ENCODE measurements at places on chromosomes 7 and 10.

- DNase-seq, result no peak
Measured at GRCh38 chr7:2544541-2545188, 10.7 kb downstream of the BRAT1 start.

DNA sequence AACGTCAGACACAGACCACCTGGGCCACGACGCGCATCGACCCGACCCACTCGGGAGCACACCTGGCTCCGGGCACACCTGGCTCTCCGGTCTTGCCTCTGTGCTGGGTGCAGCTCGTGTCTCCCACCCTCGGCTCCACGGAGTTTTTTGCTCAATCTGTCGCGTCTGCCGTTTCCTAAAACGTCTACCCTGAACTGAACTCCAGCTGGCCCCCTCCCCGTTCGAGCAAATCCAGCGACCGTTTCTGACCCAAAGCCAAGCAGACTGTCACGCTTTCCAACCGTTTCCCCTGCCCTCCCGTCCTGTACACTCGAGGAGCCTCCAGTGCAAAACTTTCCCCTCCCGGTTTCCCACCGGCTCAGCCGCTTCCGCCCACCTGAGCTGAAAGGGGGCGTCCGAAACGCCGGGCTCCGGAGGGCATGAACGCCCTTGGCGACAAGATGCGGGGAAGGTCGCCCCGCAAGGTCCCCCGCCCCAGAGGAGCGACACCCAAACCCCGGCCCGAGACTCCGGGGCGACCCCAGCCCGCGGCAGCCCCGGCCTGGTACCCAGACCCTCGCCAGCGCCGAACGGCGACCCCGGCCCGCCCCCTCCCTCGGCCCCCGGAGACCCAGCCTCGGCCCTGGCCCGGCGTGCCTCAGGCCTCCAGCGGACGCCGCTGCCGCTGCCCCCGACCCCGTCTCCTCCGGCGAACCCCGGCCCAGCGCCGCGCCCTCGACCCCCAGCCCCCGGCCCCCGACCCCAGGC lies 557 bp downstream of the CYTH3 start:
- DNase-seq, result no peak

- no peak for DNase-seq
Measured at GRCh38 chr7:159238541-159238940, 93.9 kb upstream of the VIPR2 start.

DNA sequence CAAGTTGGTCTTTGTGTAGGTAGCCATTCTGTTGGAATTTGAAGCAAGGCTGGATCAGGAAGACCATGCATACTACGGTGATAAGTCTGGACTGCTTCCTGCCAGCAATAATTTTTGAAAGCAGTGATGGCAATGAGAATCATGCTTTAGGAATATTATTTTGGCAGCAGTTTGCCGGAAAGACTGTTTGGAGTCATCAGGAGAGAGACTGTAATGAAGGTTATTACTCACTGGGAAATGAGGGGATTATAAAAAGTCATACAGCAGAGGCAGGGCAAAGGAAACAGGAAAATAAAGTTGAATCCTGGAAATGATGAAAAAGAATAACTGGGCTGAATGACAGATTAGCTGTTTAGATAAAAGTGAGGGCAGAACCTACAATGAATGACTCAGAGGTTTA lies 1136.8 kb upstream of the AUTS2 start:
- no peak for DNase-seq

GRCh38 chr7:108345710-108346336 lies 110.4 kb downstream of the NRCAM start:
- no peak for DNase-seq

DNA sequence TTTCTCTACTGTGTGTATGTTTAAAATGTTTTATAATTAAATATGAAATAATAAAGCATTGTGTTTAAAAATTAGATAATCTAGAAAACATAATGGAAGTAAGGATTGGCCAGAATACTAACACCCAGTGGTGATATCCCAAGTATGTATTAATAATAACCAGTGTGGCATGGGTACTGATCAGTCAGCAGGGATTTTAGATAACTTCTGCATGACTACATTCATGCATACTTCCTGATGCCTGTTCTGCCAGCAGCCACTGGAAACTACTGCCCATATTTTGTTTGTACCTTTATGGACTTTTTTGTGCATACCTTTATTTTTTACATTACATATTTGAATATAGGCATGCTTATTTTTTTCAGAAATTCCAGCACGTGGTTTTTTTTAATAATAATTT lies 156.6 kb upstream of the TMEM196 start:
- no peak for DNase-seq

DNA sequence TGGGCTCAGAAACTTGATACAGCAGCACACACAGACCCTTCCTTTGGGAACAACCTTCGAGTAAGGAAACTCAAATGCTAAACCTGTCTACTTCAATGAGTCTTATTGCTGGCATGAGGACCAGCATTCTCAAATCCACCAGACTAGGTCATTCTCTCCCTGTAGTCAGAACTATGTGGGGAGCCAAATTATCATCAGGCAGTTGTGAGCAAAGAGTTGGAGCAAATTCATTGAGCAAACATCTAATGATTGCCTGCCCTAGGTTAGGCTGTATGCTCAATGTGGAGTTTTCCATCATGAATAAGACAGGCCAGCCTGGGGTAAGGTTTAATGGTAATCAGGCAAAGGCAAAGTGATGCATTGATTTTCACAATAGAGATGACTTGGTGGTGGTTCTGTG lies 3.6 kb downstream of the EPDR1 start:
- no peak for DNase-seq

DNA sequence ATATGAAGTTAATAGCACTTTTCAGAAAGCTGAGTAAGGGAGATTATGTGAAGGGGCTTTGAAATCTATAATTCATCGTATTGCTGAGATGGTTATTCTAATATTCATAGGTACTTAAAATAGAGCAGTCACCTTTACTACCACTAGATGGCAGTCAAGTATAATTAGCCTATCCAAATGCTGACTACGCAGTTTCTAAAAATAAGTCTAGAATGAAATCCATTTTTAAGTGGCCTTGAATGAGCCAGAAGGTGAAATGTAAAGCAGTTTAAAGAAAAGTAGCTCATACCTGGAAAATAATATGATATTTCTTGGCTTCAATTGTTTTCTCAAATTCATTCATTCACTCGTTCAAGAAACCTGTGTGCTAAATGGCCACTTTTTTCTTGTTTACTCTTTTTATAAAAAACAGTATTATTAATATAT lies 1277.1 kb downstream of the GATA3 start:
- DNase-seq, result peak; percentile 53

DNA sequence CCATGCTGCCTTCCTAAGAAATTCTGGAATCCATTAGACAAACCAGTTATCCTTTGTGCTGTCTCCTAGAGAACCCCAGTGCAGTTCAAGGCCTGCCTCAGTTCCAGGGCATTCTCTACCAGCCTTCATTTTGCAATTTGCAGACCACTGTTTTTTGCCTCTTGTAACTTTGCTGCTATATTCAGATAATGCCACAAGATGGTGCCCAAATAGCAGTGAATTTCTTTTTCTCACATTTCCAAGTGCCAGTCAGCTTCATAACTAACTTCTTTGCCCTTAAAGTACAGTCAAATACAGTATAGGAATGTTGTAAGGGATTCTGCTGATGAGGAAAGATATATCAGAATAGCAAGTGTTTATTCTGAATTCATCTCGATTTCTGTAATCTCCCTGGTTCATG lies 25.2 kb downstream of the LOXL4 start:
- peak; percentile 37 for DNase-seq

DNA sequence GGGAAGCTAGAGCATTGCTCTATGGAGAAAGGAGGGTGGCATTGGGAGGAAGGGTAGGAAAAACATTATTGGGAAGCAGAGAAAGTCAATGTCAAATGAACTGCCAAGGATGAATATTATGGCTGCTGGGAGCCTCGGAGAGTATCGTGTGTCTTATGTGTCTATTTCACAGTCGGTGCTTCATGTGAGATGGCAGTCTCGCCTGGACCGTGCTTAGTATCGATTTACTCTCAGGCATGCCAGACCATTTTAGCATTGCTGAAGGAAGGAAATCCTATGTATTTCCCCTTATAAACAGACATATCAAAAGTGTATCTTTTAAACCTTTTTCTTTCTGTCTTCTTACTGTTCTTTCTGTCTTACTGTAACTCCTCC lies 612.6 kb downstream of the AUTS2 start:
- DNase-seq, result no peak

- no peak for DNase-seq
Measured at GRCh38 chr10:130422366-130423324, 286.5 kb downstream of the GLRX3 start.

DNA sequence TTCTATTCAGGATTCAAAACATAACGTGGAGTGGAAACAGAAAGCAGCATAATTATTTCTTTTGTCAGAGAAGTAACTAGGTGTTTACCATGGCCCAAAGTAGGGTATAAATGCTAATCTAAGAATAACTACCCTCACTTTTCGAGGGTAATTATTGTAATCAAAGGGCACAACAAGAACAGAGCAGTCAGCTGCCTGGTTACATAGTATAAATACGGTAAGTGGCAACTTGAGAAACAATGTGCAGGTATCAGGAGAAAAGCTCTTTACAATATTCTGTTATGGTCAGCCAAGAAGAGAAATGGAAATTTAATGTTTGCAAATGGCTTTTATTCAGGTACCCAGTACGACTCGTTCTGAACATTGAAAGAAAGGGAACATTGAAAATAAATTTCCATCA lies 242.0 kb upstream of the NPY start:
- DNase-seq, result no peak

- no peak for DNase-seq
Measured at GRCh38 chr10:89813546-89813945, 112.2 kb downstream of the KIF20B start.

DNA sequence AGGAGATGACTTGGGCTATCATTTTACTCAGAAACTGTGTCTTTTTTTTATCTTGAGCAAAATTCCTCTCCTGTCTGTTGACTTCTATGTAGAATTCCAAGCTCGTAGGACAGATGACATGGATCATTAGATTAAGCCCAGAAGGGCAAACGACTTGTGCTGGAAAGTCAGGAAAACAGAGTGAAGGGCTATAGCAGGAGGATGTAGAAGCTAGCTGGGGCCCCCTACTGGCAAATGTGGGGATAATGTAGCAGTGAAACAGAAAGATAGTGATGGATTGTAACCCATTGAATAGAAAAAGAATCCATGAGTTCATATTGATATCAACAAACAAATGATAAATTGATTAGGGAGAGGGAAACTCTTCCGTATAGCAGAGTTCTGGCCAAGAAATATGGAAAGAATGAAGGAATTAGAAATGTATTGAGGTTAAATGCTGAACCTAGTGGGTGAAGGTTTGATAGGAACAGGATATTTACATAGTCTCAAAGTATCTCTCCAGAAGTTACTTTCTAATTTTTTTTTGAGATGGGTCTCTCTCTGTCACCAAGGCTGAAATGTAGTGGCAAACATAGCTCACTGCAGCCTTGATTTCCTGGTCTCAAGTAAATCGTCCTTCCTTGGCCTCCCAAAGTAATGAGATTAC lies 103.6 kb downstream of the LYZL1 start:
- peak; percentile 21 for DNase-seq

DNA sequence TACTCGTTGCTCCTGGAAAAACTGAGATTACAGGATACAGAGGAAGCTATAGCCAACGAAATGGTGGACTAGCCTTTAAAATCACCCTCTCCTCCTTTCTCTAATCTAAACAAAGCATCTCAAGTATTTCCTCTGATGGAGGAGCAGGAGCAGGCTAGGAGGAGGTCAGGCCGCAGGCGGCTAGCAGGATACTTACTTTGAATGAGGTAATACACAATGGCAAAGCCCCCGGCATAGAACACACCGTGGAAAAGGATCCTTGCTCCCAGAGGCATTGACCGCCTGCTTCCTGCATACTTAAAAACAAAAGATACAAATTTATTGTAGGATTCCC lies 64.4 kb downstream of the STK17A start:
- DNase-seq, result peak; percentile 49

- DNase-seq, result no peak
Measured at GRCh38 chr10:101839416-101840063, 4.1 kb downstream of the KCNIP2 start.

DNA sequence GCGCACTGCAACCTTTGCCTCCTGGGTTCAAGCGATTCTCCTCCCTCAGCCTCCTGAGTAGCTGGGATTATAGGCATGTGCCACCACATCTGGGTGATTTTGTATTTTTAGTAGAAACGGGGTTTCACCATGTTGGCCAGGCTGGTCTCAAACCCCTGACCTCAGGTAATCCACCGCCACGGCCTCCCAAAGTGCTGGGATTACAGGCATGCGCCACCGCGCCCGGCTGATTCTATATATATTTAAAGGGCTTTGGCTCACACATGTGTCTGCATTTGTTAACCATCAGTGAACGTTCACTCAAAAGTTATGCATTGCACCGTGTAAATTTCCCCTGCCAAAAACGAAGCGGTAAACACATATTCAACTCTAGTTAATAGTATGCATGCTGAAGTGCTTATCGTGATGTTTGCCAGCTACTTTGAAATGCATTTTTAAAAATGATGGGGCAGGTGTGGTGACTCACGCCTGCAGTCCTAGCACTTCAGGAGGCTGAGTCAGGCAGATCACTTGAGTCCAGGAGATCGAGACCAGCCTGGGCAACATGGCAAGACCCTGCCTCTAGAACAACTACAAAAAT lies 17.7 kb upstream of the WIPI2 start:
- DNase-seq, result no peak

DNA sequence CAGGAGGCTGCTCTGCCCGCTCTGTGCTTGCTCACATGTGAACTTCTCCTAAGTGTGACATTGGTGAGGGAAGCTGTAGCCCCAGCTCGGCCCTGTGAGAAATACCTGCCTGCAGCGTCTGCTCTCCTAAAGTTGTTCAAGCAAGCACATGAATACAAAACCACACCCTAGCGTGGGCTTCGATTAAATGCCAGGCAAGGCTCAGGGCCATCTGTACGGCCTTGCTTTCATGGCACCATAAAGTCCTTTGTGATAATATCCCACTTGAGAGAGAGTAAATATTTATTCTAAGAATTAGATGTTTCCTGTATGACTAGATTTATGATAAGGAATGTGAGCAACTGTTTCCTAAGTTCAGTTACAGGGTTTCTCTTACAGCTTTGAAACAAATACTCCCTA lies 262.8 kb upstream of the KLF14 start:
- DNase-seq, result no peak

GRCh38 chr10:123166618-123167017 lies 12.4 kb downstream of the BUB3 start:
- DNase-seq, result no peak

DNA sequence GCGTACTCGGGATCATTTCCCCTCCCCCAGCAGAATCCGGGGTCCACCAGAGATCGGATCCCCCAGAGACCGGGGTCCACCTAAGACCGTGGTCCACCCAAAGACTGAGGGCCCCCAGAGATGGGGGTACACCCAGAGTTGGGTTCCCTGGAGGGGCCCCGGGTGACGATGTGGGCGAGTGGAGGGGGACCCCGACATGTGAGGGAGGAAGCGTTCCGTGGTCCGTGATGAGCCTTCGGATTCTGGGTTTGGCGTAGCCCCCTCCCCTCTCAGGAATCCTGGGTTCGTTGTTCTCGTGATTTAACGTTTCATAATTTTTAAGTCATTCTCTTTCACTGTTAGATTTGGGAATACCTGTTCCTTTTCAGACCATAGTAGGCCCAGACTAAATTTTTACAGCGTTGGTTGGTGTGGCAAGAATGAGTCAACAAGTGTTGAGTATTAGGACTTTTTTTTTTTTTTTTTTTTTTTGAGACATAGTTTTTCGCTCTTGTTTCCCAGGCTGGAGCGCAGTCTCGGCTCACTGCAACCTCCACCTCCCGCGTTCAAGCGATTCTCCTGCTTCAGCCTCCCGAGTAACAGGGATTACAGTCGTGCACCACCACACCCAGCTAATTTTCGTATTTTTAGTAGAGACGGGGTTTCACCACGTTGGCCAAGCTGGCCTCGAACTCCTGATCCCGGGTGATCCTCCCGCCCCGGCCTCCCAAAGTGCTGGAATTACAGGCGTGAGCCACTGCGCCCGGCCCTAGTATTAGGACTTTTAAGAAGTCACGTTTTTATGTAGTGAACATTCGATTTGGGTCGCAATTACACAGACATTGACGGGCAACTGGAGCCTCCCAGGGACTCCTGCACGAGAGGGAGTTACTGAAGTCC lies 672 bp downstream of the GTPBP4 start:
- peak; percentile 26 for DNase-seq
